ENCODE measurements at places on chromosomes 3 and 15.

- no peak for DNase-seq
These were observed 122.2 kb downstream of the RTP4 start for GRCh38 chr3:187490366-187490765.

GRCh38 chr15:49990835-49991545, 128.0 kb downstream of the ATP8B4 start:
- DNase-seq, result no peak

GRCh38 chr15:41970456-41970855, 1.9 kb downstream of the EHD4 start:
- no peak for DNase-seq

DNA sequence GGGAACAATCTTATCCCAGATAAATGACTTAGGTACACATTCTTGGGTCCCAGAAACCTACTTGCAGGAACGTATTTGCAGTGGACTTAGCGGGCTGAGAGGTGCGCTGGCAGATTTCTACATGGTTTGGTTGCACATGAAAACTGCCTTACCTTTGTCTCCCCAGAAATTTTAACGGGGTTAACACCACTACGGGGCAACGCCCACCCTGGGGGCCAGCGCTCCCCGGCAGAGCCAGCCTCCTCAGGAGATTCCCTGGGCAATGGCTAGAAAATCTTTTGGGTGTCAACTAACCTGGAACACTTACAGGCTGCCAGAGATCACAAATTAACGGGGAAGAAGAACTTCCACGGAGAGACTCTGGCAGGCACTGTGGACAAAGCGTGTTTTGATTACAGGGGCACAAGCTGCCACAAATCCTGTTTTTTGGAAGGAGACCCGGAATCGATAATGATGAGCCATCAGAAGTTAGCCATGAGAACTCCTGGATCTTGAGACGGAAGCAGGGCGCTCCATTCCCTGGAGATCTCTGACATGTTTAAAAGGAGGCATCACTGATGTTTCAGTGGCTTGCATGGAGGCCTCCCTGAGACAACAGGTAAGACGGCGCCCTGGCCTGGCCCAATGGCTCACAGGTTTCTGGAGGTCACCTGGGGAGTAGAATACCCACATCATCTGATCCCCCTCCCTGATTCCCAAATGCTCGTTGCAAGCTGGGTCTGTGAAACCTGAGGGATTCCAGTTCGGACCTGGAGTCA, 288.9 kb downstream of the ADAMTS17 start:
- DNase-seq, result no peak

GRCh38 chr15:66131200-66131599, 122.3 kb downstream of the MEGF11 start:
- DNase-seq, result no peak

- no peak for DNase-seq
These were observed 183.3 kb upstream of the DCBLD2 start for GRCh38 chr3:99084826-99085225.

DNA sequence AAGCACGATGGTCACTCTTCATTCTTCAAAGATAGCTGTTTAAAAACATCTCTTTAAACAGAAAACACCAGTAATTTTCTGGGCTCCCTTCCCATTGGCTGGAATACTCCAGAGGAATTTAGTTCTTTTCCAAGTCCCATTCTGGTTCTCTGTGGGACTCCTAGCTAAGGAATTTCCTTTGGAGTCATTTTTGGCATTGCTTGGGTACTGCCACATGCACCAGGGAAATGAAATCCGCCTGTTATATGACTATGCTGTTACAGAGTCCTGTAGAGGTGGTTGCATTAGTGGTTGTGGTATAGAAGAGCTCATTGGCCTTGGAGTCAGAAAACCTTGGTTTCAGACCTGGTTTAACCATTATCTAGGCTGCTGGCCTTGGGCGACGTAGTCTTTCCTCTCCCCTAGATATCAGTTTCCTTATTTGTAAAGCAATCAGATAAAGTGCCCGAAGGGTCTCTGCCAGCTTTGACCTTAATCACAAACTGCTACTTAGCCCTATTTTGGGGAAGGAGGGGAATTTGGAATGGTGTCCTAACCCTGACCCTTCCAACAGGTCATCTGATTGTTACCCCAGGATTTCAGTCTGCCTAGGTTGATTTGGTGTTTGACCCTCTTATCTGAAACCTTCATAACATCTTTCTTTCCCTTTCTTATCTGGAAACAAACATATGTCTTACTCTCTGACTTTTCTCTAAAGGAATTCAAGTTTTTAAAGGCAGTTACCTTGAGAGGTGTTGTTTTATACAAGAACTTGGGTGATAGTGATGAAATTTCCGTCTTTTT, 13.4 kb downstream of the RTP1 start:
- DNase-seq, result no peak

DNA sequence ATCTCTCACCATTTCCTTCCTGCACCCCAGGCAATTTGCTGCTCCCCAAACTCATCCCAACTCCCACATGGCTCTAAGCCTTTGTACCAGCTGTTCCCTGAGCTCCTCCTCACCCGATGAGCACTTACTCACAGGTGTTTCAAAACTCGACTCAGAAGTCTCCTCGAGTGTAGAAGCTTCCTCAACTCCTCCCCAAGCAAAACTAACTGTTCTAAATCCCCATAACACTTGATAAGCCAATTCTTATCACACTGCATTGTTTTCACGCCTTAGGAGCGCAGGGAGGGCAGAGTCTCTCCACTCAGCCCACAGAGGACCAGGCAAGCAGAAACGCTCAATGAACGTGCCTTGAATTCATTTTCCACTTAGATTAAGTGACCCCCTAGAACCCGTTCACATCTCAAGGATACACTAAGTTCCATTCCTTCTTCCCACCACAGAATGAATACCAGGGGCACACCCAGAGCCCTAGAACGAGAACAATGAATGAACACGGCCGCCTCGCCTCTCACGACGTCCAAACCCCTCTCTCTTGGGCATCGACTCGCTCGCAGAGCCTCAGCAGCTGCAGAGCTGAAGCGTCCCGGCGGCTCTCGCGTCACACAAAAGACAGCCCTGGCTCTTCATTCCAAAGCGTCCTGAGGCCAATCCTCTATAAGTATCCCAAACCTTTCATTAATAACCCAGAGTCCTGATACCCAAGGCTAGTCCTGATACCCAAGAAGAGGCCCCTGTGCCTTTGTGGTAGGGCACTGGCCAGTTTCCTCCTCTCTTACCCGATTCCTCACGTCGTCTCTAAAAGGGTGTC, 1.1 kb downstream of the RAF1 start:
- DNase-seq, result no peak

- no peak for DNase-seq
These were observed 105.8 kb upstream of the RASGRP1 start for GRCh38 chr15:38670128-38671005.

GRCh38 chr3:180430896-180431295, 171.1 kb upstream of the TTC14 start:
- DNase-seq, result no peak

- peak; percentile 77 for DNase-seq
These were observed 9.3 kb downstream of the IRAK2 start for GRCh38 chr3:10173926-10174435.

DNA sequence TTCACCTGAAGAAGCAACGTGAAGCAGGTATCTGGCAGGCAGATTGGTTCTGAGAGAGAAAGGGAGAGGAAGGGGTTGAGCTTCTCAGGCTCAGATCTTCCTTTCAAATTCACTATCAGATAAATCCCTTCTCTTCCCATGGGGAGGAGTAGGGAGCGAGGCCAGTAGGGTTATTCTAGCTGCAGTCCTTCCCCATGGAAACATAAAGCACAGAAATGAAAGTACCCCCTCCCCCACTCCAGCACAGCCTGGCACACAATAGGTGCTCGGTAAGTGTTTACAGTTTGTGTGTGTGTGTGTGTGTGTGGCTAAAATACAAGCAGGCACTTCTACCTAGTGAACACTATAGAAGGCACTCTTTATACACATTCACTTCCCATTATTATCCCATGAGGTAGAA, 20.8 kb upstream of the VPS8 start:
- no peak for DNase-seq

DNA sequence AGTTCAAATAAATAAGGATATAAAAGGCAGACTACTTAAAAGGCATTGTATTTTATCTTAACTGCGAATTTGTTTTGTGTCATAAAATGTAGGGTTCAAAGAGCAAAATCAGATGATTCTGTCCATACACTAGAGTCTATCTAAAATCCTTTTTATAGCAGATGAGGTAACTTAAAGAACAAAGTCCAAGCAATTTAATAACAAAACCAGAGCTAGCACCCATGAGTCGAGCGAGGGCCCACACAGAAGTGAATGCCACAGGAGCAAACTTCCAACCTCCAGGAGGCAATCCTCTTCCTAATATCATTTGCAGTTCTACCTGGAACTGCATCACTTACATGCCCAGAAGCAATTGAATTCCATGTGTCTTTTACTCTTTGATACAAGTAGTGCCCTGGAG, 35.4 kb upstream of the KBTBD8 start:
- DNase-seq, result no peak

DNA sequence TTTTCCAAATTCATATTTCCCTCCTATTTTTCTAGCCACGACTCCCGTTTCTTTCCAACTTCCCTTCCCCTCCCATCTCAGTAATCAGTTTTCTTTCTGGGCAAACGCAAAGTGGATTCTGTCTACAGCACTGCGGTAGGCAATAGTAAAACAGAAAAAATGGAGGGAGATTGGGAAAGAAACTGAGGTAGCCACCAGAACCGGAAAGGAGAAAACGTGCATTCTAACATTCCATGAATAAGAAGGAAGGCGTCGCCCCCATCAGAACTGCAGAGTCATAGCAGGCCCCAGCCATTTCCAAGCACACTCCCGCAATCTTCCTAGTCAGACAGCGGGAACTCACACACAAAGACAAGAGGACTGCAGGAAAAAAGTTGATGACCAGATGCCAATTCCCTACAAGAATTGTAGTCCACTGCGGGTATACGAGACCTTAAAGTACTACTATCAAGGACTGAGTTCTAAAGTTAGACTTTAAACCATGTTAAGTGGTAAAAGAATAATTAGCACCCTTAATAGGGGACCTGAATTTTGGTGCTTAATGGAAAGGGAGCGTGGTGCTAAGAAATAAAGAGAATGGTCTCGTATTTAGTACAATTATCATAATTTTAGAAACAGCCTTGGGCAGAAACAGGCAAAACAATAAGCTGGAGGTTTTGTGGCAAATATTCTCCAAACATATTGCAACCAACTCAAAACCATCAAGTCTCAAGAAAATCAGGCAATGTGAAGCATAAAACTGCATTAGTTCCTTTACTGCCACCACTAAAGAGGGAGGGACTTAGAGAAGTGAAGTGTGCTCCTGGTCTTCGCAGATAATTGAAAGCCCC, 1.4 kb downstream of the PFN2 start:
- DNase-seq, result no peak

- no peak for DNase-seq
These were observed 150.5 kb downstream of the MAGI1 start for GRCh38 chr3:65888196-65888595.

GRCh38 chr15:28989896-28990295, 104.1 kb downstream of the APBA2 start:
- no peak for DNase-seq

GRCh38 chr15:88479169-88479568, 11.7 kb downstream of the MRPS11 start:
- no peak for DNase-seq

DNA sequence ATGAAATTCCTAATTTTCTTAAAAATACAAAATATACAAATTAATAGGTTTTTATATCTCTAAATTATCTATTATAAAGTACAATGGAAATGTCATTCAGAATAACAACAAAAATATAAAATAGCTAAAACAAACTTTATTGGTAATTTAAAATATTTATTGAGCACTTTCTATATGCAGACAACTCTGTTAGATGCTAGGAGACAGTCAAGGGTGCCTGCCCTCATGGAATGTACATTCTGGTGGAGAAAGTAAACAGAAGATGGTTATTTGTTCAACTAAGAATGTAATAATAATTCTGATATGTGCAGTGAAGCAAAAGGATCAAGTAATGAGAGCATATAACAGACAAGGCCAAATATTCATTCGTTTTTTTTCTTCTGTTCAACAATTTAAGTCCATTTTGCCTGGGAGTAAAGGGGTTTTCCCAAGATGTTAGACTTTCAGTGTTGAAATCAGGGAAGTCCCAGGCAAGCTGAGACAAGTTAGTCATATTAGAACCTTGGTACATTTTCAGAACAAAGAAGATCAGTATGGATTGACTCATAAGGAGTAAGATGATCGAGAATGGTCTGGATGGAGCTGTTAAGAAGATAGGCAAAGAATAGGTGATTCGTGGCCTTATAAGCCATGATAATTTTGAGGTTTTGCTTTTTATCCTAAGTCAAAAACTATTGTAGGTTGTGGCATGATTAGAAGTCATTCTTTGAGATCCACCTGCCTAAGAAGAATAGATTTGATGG, 150.2 kb upstream of the MLF1 start:
- no peak for DNase-seq

DNA sequence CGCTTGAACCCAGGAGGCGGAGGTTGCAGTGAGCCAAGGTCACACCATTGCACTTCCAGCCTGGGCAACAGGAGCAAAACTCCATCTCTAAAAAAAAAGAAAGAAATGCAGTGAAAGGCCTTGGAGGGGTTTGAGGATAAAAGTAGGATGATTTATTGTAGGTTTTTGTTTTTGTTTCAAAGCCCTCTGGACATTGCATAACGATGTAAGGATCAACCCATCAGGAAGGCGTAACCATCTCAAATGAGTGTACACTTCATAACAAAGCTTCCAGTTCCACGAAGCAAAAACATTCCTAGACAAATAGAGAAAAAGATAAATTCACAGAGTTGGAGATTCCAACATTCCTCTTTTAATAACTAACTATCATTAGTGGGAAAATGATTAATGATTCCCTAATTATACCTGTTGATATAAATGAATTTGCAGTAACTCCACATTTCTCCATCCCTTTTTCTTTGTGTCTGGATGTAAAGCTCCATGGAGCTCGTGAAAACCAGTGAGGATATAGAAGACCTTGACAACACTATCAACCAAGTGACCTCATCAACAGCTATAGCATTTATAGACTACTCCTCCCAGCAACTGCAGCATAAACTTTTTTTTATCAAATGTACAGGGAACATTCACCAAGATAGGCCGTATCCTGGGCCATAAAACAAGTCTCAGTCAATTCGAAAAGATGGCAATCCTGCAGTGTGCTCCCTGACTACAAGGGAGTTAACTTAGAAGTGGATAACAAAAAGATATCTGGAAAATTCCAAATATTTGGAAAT, 48.7 kb upstream of the PPP4R2 start:
- no peak for DNase-seq

GRCh38 chr3:39446444-39446843, 21.0 kb upstream of the MOBP start:
- no peak for DNase-seq

DNA sequence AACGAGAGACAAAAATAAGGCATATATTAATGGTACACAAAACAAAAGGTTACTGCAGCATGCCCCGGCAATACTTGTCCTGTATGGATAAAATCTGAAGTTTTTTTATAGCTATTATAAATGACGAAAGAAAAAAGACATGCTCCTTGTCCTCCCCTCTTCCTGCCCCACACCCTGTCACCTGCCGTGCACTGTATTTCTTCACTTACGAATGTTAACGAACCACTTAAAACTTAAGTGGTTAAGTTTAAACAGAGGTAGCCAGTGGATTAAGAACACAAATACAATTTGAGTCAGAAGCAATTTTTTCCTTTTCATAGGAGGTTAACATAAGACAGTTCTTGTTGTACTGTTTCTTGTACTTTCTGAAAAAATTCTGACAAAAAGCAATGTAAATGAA, 799.1 kb upstream of the NECTIN3 start:
- no peak for DNase-seq

All from smooth muscle cell of the brain vasculature (primary cell).